ENCODE measurements at places on chromosomes 3 and 15.
A peak's percentile ranks its signal among the peaks of the same experiment; 100 is the strongest.

DNA sequence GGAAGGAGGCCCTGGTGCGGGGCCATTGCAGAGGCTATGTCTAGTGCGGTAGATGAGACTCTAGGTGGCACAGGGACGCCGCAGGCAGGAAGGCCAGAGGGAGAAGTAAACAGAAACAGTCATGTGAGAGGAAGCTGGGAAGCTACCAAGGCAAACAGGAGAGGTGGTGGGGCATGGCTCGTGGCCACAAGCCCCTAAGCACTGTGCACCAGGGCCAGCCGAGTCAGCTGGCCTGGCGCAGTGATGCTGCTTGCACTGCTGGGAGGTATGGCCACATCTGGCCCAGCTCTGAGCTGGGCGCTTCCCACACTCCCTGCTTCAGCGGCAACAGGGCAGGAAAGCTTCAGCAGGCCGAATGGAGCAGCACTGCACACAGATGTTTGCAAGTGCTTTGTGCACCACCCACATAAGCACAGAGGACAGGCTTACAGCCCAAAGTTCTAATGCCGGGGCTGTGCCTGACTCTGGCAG lies 76.6 kb downstream of the SRGAP3 start:
- DNase-seq, result no peak

- DNase-seq, result peak; percentile 98
These were observed at the start of the genes IFT80 and SMC4 for GRCh38 chr3:160399125-160400029. Gene IFT80 (minus strand): TSS chr3:160399225. CDS start chr3:160384600, 14,625 bp downstream. Gene SMC4 (plus strand): TSS chr3:160399650. CDS start chr3:160400827, 1,177 bp downstream.

- no peak for DNase-seq
These were observed 44.5 kb downstream of the BLM start for GRCh38 chr15:90761629-90762028.

DNA sequence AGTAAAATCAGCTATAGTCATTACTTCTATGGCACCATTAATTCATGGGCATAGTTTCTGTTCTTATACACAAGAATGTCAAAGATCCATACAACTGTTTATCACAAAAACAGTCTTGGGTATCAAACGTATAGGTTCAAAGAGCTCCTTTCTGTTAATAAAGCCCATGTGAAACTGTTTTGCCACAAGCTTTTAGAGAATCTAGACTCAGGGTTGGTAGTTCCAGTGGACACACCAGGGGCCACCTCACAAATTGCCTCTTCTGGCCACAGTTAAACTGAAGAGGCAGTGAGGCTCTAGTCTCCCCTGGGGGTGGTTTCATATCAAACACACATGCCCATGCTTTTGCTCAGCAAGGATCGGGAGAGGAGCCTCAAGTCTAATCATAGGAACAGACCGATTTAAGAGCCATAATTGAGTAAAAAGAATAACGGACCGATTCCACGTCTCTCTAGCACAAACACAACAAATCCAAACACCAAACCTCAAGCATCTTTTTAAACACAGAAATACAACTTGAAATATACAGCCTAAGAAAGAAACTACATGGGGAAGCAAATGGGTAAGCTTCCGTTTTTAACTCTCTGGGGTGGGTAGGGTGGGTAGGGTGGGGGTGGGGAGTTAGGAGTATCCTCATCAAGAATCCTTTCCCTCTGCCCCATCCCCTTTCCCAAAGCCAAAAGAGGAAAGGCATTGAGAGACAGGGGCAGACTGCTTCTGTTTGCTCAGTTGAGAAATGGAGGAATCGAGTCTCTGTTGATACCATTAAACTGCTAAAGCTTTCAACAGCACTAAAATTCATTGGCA lies 443.3 kb downstream of the MAGI1 start:
- DNase-seq, result no peak

- DNase-seq, result no peak
These were observed 9.0 kb downstream of the MTFMT start for GRCh38 chr15:65020419-65020818.

- no peak for DNase-seq
These were observed 7.5 kb upstream of the PLA2G4D start for GRCh38 chr15:42101861-42102260.

DNA sequence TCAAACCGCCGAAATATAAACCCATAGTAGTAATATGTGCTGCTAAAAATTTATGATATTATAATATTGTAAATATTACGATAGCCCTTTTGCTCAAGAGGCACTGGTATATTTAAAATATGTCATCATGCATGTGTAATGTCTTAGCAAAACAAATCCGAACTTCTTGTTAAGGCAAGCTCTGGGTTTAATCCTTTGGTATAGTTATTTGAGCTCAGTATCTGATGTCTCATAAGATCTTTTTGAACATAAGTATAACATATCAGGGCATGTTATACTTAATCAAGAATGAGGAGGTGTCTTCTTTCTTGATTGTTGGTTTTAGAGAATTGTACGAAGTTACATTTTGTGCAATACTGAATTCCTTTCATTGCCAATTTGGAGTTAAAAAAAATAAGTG lies 154.1 kb upstream of the CBLB start:
- DNase-seq, result no peak

GRCh38 chr15:93088981-93089726 lies at the start of gene RGMA:
Gene RGMA (minus strand): TSS chr15:93089211. CDS start chr15:93088932, 279 bp downstream.
- no peak for DNase-seq

DNA sequence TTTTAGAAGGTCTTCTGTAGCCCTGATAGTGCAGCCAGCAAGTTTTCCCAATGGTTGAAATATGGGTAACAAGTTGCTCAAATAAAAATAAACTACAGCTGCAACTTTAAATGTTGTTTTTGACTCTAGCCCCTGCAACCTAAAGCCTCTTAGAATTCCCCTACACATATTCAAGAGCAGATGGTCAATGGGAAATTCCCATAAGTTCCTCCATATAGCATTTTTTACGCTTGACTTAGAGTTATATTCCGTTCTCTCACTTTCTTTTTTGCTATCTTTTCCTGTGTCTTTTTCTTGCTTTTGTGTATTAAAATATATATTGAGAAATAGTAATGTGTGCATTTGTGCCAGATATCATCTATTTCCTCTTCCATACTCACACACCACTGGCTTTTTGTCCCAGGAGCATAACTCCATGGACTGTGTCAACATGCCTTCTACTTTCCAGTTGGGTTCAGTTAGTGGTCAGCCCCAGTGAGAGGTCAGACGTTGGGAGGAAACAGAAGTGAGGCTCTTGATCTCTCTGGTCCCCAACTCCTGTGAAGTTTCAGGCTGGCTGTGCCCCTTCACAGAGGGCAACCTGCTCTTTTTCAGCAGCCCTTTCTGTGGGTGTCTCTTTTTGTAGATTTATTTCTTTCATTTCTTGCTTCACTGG lies 63.3 kb upstream of the TP63 start:
- no peak for DNase-seq

DNA sequence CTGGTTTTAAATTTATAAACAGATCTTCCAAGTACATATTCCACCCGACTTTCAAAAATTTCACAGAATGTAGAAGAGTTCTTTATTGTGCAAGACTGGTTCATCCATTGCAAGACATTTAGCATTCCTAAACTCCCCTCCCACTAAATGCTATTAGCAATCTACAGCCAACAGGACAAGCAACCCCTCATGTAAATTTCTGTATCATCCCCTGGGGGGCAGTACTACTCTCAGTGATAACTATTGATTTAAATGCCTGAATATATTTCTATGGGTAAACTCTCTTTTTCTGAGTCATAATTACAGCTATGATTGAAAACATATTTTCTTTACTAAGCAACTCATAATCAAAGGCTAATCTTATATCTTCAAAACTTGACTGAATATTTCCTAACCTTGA lies 10.7 kb upstream of the SLC15A2 start:
- DNase-seq, result no peak

DNA sequence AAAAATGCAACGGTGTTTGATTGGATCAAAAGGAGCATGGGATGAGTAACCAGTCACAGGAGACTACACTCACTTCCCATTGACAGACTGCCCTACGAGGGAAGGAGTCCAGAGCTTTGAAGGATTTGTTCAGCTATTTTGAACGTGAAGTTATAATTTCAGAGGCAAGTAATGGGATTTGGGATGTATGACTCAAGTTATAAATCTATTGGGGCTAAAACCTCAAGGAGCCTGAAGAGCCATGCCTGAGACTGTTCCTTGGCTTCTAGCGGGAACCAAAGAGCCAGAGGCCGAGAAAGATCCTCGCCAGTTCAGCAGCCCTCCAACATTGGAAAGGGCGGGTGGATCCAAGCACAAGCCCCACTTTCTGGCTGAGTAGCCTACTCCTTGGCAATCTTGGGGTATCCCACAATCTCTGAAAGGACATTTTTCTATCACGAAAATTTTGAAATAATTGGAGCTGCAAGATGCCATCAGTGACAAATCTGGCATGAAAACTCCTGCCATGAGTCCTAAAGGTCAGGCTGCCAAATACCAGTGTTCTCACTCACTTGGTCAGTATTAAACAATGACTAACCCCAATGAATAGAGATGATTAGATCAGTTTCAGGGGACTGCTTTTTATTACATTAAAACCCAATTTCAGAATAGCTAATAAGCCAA lies 48.6 kb upstream of the SLCO2A1 start:
- DNase-seq, result no peak

- DNase-seq, result no peak
These were observed 41.2 kb downstream of the MYO5C start for GRCh38 chr15:52254391-52254790.

GRCh38 chr15:39468828-39469227 lies 112.1 kb upstream of the THBS1 start:
- no peak for DNase-seq

- DNase-seq, result no peak
These were observed 62.7 kb downstream of the POMGNT2 start for GRCh38 chr3:43043071-43043766.

DNA sequence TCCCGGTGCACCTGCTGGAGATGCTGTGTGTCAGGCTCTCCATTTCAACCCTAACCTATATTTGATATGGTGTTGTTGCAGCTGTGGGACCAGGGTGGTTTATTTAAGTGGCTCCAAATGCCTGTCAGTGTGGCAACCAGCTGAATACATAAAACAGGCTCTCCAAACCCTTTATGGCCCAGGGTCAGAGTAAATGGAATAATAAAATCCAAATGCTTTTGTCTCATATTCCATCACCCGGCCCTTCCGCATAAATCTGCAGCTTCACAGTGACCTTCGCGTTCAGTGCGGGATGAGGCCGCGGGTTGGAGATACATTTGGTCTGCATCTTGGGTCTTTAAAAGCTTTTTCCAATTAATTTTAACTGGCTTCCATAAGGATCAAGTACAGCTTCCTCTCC lies 382.1 kb upstream of the NR2F2 start:
- DNase-seq, result no peak

- peak; percentile 87 for DNase-seq
These were observed 10.0 kb downstream of the BMF start for GRCh38 chr15:40098489-40099261.

GRCh38 chr3:105864212-105864611 lies 4.6 kb downstream of the CBLB start:
- no peak for DNase-seq

GRCh38 chr15:49538520-49538919 lies 82.1 kb downstream of the FAM227B start:
- DNase-seq, result no peak

- DNase-seq, result no peak
These were observed 185.1 kb upstream of the AGTR1 start for GRCh38 chr3:148512648-148513047.

GRCh38 chr15:33188641-33189257 lies 5.8 kb downstream of the FMN1 start:
- DNase-seq, result no peak

DNA sequence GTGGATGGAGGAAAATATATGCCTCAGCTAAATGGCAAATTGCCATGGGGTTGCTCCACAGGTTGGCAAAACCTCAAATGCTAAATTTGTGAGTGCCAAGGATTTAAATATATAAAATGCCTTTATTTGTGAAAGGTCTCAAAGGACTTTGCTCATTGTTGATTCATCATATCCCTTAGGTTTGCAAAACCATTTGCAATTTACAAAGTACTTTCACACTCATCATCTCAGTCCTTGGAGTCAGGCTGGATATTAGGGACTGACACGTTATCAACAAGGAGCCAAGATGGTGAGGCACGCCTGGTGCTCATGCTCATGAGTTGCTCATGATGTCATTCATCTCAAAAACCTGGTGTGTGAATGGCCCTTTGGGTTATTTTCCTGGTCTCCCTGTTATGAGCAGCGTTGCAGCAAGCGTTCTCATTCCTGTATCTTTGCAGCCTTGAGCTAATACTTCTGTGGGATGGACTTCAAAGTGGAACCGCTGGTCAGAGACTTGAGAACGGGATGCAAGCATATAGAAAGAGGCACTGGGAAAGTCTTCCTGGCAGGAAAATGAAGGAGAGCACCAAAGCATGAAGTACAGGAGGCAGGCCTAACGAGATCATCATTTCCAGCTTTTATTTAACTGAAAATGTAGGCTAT lies 66.0 kb downstream of the MYO1E start:
- DNase-seq, result no peak

GRCh38 chr3:189389346-189389745 lies 217.6 kb downstream of the TPRG1 start:
- no peak for DNase-seq

DNA sequence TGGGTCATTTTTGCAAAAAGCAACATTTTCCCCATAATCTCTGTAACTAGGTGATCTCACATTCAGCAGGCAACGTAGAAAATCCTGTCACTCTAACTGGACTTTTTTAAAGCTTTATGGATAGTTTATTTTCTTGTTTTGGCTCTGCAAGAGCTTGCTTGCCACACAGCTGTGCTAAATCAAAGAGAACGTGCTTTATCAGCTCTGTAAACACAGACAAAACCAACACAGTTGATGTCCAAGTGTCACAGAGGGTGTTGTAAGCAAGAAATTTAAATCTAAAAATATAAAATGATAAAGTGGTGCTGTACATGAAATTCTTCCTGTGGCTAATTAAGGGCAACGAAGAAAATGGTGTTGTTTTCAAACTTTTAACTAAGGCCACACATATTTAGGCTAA lies 97.5 kb upstream of the STAC start:
- no peak for DNase-seq

DNA sequence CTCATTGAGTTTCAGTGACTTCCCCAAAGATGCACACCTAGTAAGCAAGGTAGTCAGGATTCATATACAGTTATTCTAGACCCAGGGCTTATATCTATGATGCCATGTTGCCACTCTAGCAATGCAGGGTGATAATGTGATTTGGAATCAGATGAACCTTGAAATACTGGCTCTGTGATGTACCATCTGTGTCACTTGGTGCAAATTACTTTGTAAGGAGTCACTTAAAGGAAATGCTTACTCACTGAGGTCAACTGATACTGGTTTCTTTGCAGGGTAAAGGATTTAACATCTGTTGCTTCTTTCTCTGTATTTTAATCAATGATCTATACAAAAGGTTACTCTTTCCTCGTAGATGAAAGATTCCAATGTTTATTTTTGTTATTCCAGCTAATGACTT lies 10.8 kb downstream of the ASB14 start:
- DNase-seq, result no peak

DNA sequence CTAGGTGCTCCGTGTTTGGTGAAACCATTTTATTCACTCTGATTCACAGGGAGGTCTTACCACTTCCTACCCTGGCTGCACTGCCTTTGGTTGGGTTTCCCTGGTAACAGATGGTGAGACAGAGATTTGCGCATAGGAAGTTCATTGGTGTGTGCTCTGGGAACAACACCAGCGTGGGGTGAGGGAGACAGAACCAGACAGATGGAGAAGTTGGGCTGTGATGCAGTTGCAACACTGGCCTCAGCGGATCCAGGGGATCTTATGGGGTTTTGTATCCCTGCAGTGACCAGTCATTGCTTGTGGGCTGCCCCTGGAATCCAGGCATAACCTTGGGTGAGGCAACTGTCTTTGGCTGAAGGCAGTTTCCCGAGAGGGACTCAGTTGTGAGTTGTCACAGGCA lies 12.5 kb upstream of the IL16 start:
- DNase-seq, result no peak

- no peak for DNase-seq
These were observed 80.8 kb upstream of the PEX5L start for GRCh38 chr3:180117381-180118163.

- no peak for DNase-seq
These were observed 49.9 kb upstream of the RAB6B start for GRCh38 chr3:133945381-133946095.

Measured in activated naive CD4-positive, alpha-beta T cell treated with anti-CD3 and anti-CD28 coated beads for 36 hours (primary cell).